ENCODE measurements at places on chromosomes 4 and X.
A peak's percentile ranks its signal among the peaks of the same experiment; 100 is the strongest.

DNA sequence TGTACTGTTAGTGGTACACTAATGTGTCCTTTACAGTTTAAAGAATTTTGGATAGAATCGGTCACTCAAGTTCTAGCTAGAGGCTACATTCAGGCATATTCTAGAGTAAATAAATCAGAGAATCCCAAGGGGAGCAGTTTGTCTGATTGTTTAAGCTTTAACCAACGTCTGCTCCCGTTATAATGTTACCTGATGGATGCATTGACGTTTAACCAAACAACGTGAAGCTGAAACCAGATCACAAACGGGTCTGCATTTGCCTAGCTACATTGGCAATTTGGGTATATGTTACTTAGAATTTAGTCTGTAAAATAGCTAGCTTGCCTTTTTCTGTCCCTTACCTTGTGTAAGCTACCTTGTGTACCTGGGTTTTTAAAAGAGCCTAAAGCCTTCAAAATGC lies 1.6 kb downstream of the PI4K2B start:
- DNase-seq = no peak

DNA sequence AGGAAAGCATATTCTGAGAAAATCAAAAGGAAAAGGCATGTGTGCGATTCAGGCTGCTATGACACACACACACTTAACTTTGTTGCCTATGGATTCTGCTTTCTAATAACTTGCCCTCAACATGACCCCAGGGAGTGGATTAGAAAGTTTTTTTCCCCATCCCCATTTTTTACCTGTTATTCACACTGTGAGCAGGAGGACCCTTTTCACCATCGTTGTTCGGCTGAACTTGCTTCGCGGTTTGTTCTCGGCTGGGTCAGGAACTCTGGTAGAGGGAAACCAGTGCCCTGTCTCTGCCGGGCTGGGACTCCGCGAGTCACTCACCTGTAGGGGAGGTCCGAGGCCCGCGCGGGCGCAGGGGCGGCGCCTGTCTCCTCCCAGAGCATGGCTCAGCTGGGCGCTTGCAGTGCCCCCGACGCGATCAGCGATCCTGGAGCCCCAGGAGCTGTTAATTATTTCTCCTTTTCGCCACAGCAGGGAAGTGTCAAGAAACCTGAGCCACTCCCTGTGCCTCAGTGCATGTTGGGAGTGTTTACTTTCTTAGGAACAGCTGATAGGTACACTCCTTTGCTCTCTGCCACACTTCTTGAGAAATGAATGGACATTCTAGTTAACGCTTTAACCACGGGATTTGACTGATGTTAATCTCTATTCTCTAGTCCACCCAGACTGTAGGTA lies at the start of gene RASSF6:
Gene RASSF6 (minus strand): TSS at position 322 of the 678 bp plus-strand sequence. CDS start 8,641 bp downstream, outside the sequence.
- DNase-seq = peak; percentile 49

DNA sequence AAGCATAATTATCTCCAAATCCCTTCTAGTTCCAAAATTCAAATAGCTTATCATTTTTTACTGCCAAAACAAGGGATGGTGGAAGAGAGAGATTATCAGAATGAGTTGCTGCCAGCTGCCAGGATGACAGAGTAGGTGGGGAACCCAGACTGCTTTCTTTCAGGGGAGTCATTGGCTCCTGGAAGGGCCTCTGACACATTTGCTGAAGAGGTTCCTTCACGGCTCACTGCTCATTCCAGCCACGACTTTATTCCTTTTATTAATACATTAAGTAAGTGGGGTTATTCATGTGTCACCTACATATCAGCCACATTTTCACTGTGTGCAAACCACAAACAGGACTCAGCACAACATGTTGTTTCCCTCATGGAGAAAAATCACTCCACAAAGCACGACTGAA lies 12.7 kb upstream of the SMIM43 start:
- DNase-seq = no peak

DNA sequence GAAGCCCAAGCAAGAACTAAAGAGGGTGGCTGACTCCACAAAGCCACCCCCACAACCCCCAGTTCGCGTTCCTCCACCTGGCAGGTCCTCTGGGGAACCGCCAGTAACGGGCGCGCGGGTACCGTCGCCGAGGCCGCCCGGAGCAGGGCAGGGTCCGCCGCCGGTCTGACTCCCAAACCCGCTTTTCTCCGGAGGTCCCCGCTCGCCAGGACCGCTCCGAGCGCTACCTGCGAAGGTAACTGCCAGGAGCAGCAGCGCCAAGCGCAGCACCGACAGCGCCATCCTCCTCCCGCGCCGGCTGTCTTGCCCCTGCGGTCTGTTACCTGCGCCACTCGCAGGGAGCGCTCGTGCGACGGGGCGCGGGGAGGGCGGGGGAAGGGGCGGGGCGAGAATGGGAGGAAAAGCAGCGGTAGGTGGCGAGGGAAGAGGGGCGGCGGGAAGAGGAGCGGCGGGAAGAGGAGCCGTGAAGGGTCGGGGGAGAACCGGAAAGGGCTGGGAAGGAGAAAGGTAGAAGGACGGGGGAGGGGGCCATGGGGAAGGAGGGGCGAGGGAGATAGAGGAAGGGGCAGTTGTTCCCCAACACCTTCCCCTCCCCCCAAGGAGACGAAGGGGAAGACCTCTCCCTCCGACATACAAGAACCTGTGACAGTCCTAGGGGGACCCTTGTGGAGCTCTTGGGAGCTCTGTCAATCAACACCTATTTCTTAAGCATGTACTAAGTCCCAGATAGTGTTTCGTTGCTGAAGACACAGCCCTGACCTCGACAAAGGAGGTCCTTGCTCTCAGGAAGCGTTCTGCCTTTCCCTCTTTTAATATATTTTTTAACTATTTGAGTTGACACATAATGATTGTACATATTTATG lies at the start of gene SPINK2:
Gene SPINK2 (minus strand): TSS at position 321 of the 863 bp plus-strand sequence. CDS start 39 bp downstream, at position 282.
- peak; percentile 83 for DNase-seq

DNA sequence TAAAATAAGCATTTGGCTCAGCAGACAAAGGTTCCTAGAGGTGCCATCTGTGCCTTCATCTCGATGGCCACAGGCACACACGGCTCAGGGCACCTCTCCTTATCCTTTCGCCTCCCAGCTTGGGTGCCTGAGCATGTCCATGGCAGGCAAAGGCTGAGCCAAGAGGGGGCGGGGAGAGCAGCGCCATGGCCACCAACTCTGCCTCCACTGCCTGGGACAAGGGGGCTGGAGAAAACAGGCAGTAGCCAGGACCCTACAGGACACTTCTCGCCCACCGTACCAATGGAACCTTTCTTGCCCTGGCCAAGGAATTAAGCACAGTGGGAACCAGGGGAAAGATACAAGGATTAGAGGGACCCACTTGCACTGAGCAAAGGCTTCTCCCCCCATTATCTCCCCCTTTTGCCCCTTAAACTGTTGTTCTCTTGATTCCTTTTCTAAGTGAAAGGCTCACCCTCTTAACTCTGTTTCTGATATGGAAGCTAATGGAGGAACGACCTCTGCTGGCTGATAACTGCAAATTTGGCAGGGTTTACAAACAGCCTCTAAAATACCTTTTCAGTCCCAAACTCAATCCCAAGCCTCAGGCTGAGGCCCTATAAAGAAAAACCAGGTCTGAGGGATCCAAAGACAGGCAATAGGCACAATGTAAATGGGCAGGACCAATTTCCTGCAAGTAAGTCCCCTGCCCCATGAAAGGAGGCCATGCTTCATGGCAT lies 335.2 kb downstream of the ADAM29 start:
- DNase-seq = no peak

- DNase-seq = peak; percentile 13
Observed at GRCh38 chrX:12802741-12803140, 11.5 kb downstream of the PRPS2 start.

- DNase-seq = no peak
Observed at GRCh38 chr4:10115271-10115796, 1.3 kb downstream of the WDR1 start.

DNA sequence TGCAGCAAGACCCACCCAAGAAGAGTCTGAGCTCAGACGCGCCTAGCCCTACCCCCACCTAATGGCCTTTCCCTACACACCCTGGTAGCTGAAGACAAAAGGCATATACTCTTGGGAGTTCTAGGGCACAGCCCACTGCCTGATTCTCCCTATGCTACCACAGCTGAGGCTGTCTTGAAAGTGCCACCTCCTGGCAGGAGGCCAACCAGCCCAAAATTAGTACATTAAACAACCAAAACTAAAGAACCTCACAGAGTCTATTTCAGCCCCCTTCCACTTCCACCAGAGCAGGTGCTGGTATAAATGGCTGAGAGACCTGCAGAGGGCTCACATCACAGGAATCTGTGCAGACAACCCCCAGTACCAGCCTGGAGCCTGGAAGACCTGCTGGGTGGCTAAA lies 119.1 kb downstream of the HMGN5 start:
- no peak for DNase-seq

GRCh38 chrX:97594646-97595224 lies 711.0 kb downstream of the RPA4 start:
- no peak for DNase-seq

DNA sequence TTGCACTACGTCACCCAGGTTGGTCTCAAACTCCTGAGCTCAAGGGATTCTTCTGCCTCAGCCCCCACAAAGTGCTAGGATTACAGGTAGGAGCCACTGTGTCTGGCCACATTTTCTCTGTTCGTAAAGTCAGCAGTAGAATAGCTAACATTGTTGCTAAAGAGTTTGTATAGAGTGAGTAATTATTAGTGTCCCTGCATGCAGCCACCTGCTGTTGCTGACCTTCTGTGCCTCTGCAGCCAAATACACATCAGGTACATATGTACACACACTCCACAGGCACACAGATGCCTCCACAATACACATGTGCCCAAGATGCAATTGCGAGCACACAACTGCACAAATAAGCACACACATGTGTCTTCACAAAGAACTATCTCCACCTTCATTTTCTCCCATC lies 10.9 kb downstream of the DRD5 start:
- DNase-seq = no peak

DNA sequence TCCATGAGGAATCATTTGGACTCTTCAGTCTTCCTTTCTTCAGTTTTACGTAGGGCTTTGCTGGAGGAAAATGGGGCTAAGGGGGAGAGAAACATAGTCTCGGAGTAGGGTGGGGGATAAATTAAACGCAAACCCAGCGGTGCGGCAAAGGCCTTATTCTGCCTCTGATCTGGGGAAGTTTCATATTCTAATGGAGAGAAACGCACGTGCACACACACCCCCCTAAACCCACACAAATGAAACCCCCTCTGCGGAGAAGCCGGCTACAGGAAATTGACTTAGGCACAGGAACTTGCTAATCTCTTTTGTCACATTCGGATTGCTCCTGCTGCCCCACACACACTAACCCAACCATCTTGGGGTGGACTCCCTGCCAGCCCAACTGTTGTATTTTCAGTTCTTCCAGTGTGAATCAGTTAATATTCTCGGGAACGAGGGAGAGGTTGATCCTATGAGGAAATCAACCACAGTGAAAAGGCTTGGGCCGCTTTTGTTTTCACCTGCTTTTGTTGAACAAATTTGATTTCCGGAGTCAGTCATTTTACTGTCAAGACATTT lies at the start of gene RHOH:
Gene RHOH (plus strand): TSS at position 308 of the 558 bp plus-strand sequence. CDS start 46,356 bp downstream, outside the sequence.
- DNase-seq = peak; percentile 85

- no peak for DNase-seq
Observed at GRCh38 chr4:45931154-45931553, 192.7 kb downstream of the GABRG1 start.

- no peak for DNase-seq
Observed at GRCh38 chrX:17846045-17846444, 15.1 kb downstream of the RAI2 start.

DNA sequence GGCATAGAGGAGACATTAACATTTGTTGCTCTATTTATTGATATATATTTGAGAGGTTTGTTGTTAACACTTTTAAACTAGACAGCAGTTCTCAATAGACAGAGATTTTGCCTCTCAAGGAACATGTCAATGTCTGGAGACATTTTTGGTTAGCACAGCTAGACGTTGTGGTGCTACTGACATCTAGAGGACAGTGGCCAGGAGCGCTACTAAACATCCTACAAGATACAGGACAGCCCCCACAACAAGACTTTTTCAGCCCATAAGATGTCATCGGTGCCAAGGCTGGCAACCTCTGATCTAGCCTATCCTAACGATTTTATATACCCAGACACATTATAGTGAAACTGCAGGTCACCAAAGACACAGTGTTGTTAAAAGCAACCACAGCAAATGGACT lies 18.4 kb upstream of the CTSO start:
- peak; percentile 6 for DNase-seq

DNA sequence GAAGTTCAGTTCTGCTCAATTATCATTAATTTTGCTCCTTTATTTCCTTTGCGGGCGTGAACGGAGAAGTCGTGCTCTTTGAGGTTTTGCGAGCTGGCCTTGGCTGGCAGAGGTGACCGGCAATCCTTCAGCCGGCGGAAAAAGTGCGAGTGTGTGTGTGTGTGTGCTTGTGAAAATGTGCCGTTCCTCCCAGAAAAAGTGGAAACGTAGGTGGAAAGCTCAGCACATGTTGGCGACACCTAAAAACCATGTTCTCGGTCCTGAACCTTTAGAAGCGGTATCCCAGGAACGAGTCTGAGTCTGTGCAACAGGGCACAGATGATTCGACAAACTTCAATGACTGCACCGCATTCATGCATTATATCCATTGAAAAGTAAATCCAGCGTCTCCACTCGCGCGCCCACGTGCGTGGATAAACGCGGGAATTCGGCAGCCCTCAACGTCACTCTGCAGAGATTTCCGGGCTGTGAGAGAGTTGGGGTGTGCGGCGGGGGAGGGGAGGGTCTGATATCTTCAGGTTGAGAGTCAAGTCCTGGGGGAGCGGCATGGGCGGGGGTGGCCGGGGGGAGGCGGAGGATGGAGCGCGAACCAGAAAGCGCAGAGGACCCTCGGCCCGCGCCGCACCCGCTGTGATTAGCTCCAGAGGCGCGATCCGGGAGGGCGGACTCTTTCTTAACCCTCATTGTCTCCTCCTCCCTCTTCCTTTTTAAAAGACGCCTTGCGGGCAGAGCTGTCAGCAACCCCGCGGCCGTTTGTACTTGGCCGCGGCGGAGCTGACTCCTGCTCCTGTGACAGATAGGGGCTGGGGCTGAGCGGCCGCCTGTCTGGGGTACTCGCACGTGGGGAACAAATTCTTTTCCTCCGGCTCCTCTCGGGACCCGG lies at the start of gene SHISA3:
Gene SHISA3 (plus strand): TSS at position 737 of the 883 bp plus-strand sequence. CDS start 569 bp downstream, outside the sequence.
- DNase-seq = peak; percentile 42

GRCh38 chr4:146095860-146096259 lies 79.7 kb upstream of the LSM6 start:
- DNase-seq = no peak

- no peak for DNase-seq
Observed at GRCh38 chrX:9635803-9636202, 129.8 kb downstream of the GPR143 start.

GRCh38 chrX:39599339-39599738 lies 498.4 kb downstream of the BCOR start:
- DNase-seq = no peak

GRCh38 chrX:41629539-41629938 lies 59.2 kb upstream of the GPR34 start:
- DNase-seq = no peak

DNA sequence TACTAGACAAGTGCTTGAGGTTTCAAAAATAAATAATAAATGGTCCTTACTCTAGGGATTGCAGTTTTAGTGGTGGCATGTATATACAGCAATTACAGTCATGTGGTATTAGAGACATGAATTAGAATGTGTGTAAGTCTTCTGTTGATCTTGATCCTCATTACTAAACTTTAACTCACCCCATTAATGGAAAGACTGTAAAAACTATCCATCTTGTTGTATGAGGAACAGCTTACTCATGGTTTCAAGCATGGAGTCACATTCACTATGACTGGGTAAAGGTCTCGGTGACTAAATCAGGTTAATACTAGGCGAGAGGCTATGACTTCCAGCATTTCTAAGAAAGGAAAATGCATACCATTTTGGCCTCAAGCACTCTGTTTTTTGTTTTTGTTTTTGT lies 107.0 kb upstream of the HPGD start:
- DNase-seq = no peak

GRCh38 chrX:20740443-20740842 lies 473.7 kb upstream of the RPS6KA3 start:
- DNase-seq = peak; percentile 5

Measured in activated CD4-positive, alpha-beta T cell treated with anti-CD3 and anti-CD28 coated beads for 36 hours (primary cell).